SJCRH30 (cell line): ENCODE measurements at places on chromosomes 6 and 20. TPM values are rescaled to one million over a fixed set of nuclear protein-coding genes. Genes with fewer than 3 reads are reported as not detected.

Gene MUCL3
- not detected in 2 replicates for total RNA-seq

Gene SEMG1
- not detected in 2 replicates for total RNA-seq

Gene TMEM181
- total RNA-seq, result 31.1 and 33.5 TPM in 2 replicates

Gene SLC22A7
- not detected in 2 replicates for total RNA-seq

Gene BPIFB4
- total RNA-seq, result 3.2 and 3.9 TPM in 2 replicates

Gene RCAN2
- 0.20 and 0.43 TPM in 2 replicates for total RNA-seq

Gene C6orf163
- 0.79 and 2.2 TPM in 2 replicates for total RNA-seq

Gene SLC12A5
- total RNA-seq, result 3.8 and 8.6 TPM in 2 replicates

Gene KCNK15
- total RNA-seq, result not detected in 2 replicates

Gene GGTLC1
- not detected in 2 replicates for total RNA-seq

Gene BTNL2
- total RNA-seq, result not detected in 2 replicates

Gene ZNF311
- total RNA-seq, result not detected in 2 replicates

Gene HLA-DQA1
- not detected in 2 replicates for total RNA-seq

Gene ARID1B
- 24.7 and 28.5 TPM in 2 replicates for total RNA-seq

Gene GCM1
- total RNA-seq, result not detected in 2 replicates

Gene KIF25
- 0.51 TPM in 1 of 2 replicates, not detected in the other for total RNA-seq

Gene OR2J3
- not detected in 2 replicates for total RNA-seq

Gene GABRR1
- total RNA-seq, result 0.26 and 0.30 TPM in 2 replicates

Gene TRAM2
- 28.4 and 28.8 TPM in 2 replicates for total RNA-seq

Gene GMPR
- total RNA-seq, result 28.7 and 29.3 TPM in 2 replicates

Gene TCP11
- total RNA-seq, result not detected in 2 replicates

Gene RSPH9
- not detected in 2 replicates for total RNA-seq

Gene CD109
- 4.7 and 4.9 TPM in 2 replicates for total RNA-seq

Gene PGC
- not detected in 2 replicates for total RNA-seq

Gene MACROD2
- 0.08 and 0.12 TPM in 2 replicates for total RNA-seq

Gene DPPA5
- not detected in 2 replicates for total RNA-seq

Gene ANKRD6
- 0.18 and 0.73 TPM in 2 replicates for total RNA-seq
